Activated CD4-positive, alpha-beta T cell treated with anti-CD3 and anti-CD28 coated beads, Interleukin-10, Interleukin-2, amounts not matched to agents 100 ng/mL and 50 ng/mL, durations not matched to agents 16 hours and 8 hours (primary cell): ENCODE measurements at places on chromosomes 7 and 10.

DNA sequence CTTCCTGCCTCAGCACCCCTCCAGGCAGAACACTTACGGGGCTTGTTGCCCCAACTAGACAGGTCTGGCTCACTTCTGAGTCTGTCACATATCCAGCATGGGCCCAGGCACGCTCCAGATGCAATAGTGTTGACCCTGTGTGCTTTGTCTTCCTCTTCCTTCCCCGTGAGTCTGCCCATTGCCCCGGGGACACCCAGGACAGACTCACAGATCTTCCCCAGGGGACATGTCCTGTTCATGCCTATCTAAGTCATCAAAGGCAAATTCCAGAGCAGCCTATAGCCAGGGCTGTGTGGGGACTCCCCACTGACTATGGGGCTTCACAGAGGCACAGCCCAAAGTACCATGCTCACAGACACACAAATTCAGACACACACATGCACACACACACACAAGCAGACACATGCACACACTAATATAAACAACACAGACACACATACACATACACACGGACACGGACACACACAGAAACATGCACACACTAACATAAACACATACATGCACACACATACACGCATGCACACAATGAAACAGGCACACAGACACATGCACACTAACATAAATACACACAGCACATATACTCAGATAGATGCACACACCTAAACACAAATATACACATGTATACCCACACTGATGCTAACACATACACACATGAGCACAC is 175.8 kb downstream of the KCNMA1 start:
- DNase-seq: no peak

GRCh38 chr10:101244321-101245050 is 15.2 kb upstream of the LBX1 start:
- no peak for DNase-seq

DNA sequence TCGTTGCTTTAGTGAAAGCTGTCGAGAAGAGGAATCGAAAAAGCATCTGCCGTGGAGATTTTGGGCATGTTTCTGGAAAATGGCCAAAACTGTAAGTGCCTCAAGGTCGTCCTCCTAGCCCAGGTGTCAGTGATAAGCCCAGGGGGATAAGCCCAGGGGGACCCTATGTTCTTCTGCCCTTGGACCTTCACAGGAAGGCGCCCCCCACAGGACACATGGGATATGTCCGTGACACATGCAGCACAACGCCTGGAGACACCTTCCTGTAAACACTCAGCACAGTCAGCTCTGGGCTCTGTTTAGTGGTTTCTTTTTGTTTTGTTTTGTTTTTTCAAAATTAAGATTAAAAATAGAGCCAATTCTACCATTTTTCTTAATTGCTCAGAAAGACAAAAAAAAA is 272.7 kb downstream of the KLF6 start:
- DNase-seq: no peak

GRCh38 chr10:18229826-18230225 is 89.6 kb downstream of the CACNB2 start:
- DNase-seq: no peak

DNA sequence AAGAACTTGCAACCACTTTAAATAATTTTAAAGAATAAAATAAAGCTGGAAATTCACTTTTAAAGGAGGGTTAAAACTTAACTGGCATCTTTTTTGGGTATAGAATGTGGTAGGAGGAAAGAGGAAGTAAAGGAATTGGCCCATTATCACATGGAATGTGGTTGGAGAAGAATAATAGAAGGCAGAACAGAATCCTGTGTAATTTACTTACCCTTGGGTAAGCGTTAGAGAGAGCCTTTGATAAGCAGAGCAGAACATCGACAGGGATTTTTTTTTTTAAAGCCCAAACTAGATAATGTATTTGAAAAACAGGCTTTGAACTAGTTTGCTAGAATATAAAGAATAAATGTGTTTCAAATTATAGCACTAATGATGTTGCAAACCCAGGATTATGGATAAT is 199.8 kb upstream of the KIAA1217 start:
- DNase-seq: no peak

DNA sequence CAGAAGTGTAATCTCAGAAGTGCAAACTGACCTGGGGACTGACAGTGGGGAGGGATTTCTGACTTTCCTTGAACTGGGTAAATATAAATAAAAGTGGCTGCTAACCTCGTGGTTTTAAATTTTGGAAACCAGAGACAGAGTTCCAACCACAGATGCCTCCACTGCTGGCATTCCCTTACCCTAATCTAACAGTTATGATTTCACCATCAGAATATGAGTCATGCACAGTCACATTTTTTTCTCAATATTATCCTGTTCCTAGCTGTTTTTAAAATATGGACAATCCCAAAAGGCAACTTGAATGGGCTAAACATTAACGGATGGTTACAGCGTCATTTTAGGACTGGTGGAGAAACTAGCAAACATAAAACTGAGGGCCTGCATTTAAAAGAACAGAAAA is 264.3 kb upstream of the INHBA start:
- no peak for DNase-seq

DNA sequence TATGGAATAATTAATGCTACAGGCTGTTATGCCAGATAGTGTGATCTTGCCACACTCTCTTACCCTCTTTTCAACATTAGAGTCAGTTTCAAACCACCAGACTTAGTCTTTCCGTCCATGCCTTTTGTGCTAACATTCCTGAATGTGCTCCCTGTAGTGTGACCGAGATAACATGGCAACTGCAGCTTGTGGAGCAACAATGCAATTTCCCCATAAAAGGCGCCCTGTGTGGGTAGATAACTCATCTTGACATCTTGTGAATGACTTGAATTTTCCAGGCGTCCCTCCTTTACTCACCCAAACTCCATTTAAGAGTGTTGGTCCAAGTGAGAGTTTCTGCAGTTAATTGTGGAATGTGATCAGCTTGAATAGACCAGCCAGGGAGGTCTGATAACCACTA is 99.6 kb downstream of the DNAH11 start:
- DNase-seq: no peak

DNA sequence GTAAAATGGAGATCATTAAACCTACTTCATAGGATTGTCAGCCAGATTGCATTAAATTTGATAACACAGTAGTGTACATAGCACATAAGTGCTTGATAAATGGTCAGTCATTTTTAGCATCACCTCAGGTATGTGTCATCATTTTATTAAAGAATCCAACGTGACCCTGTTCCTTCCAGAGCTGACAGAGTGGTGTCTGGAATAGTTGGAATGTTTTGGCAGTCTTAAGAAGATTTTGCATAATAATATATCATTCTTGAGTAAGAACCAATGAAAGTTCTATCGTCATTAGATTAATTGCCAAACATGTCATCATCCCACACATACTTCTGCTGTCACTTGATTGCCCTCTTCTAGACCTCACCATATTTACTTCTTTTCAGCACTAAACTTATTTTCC is 451.4 kb upstream of the POM121L12 start:
- DNase-seq: no peak

DNA sequence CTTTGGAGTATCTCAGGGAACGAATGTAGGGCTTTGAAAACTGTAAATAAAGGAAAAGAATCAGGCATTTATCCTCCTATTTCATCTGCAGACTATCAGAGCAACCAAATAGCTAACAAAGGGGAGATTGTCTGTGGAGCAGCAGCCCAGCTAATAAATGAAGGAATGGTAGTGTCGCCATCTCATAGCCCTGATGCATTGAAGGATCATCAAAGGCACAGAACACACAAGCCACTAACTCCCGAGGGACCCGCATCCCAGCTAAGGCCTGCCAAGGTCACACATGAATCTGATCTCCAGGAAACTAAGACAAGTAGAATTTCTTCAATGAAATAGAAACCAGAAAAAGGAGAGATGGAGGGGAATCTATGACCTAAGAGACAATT is 38.2 kb downstream of the CALML5 start:
- no peak for DNase-seq

GRCh38 chr7:129950191-129950932 is 2.4 kb downstream of the UBE2H start:
- DNase-seq: peak; percentile 64

- no peak for DNase-seq
Observed at GRCh38 chr7:106827626-106828025, 37.5 kb upstream of the PIK3CG start.

DNA sequence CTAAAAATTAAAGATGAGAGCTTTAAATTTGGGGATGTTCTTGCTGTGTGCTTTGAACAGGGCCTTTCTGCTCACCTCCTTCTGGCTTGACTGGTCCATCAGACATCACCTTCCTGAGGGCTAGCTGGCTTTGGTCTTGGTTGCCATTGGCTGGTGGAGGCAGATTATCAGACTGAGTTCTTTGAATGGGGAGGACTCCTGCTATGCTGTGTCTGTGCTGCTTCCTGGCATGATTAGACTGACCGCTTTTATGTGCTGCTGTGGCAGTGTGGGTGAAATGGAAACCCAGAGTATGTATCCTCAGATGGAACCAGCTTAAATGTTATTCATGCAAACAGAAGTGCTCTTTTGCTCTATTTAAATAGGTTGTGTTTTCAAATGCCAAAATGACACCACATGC is 341.6 kb downstream of the PCLO start:
- DNase-seq: no peak

DNA sequence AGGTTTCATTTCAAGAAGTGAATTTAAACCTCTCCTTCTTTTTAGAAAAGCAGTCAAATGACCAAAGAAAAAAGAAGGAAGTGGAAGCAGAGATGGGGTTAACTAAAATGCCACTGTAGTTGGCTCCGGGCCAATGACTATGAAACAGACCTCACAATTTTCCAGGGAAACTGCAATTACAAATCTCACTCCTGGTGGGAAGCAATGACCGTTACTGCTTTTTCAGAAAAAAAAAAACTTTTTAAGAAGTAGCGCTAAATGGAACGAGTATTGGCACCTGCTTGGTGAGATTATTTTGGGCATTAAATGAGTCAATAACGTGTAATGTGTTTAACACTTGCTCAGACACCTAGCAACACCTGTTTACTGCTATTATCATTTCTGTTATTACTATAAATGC is 1.2 kb downstream of the SFRP4 start:
- DNase-seq: peak; percentile 4

GRCh38 chr7:12623885-12624498 is 53.5 kb downstream of the SCIN start:
- DNase-seq: peak; percentile 2

GRCh38 chr10:16612115-16612980 is 90.7 kb upstream of the C1QL3 start:
- peak; percentile 28 for DNase-seq

GRCh38 chr10:28798428-28798955 is 121.2 kb downstream of the BAMBI start:
- DNase-seq: no peak

- no peak for DNase-seq
Observed at GRCh38 chr7:117153016-117153545, 169.8 kb downstream of the WNT2 start.

- no peak for DNase-seq
Observed at GRCh38 chr10:6944436-6944835, 364.4 kb upstream of the PRKCQ start.

- DNase-seq: no peak
Observed at GRCh38 chr10:98030991-98031431, 590 bp upstream of the CRTAC1 start.

DNA sequence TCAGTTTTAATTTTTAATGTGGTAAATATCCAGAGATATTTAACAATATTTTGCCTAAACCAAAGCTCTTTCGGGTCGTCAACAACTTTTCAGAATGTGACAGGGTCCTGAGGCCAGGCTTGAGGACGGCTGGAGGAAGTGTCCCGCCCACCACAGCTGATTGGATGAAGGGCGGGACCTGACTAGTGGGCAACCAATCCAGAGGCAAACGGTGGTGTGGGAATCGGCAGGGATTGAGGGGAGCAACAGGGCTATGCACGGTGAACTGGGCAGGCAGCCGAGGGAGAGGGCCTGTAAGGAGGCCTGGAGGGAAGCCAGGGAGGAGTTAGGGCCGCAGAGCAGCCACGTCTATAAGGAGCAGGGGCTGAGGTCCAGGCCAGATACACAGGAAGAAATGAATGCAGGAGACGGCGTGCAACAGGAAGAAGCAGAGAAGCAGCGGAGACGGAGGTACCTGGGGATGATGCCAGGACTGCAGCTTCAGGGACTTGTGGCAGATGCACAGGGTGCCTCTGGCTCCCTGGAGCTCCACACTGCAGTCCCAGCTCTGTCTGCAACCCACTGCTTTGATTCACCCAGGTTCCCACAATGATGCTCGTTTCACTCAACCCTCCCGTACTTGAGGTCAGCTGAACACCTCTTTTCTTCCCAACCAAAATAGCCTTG is 46.1 kb upstream of the ZMIZ1 start:
- DNase-seq: peak; percentile 23

DNA sequence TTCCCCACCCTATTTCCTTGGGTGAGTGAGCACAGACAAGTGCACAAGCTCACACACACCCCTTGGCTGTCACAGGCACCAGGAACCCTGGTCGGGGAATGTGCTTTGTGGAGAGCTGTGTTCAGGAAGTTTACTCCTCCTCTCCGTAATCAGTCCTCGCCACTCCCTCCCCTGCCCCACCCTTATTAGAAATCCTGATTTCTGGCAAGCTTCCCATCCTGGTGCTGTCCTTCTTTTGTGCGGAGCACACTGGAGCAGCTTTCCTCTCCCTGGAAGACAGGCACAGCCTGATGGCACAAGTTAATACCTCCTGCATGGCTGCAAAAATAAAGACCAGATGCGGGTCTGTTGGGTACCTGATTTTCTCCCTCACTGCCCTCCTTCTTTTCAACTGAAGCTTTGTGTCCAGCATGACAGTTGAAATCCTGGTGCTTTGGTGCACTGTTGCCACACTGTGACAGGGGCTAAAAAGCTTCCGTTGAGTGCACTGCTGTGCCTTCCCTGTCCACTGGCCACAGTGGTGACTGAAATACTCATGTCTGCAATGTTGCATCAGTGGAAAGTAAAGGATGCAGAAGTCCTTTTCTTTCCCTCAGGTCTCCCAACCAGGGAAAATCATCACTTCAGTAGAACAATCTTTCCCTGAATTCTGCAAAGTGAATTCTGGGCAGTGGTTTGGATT is 55.0 kb downstream of the LRRC4 start:
- DNase-seq: no peak

- no peak for DNase-seq
Observed at GRCh38 chr7:41107330-41107937, 595.5 kb downstream of the INHBA start.

GRCh38 chr10:110863361-110863760 is 8.4 kb upstream of the PDCD4 start:
- DNase-seq: no peak

GRCh38 chr7:19133886-19134285 is 11.3 kb downstream of the FERD3L start:
- no peak for DNase-seq

DNA sequence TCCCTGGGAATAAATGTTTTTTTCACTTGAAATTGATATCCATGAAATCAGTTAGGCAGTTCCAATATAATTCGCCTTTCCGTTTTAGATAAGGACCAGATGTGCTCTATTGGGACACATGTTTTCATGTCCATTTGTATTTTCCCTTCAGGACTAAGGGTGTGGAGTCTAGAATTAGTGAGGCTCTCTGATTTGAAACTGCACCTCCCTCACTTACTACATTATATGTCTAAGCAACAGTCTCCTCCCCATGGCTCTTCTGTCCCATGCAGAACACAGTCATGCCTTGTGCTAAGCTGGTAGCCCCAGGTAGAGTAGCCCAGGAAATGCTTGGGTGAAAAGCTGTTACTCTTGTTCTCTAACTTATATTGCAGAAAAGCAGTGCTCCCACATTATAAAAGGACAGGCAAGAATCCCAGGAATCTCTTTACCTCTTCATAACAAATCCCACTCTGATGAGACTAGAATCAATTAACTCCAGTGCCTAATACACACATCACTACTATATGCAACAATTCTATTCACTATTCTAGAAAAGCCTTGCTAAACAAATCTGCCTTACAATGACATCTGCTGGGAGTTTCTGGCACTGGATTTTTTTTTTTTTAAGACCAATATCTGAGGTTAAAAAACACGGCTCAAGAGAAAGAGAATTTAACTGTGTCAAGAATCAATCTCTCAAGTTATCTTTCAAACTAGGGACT is 293.9 kb downstream of the SNX13 start:
- DNase-seq: no peak
